Activated naive CD8-positive, alpha-beta T cell treated with anti-CD3 and anti-CD28 coated beads for 36 hours (primary cell): ENCODE measurements at places on chromosomes 6 and 20.
A peak's percentile ranks its signal among the peaks of the same experiment; 100 is the strongest.

DNA sequence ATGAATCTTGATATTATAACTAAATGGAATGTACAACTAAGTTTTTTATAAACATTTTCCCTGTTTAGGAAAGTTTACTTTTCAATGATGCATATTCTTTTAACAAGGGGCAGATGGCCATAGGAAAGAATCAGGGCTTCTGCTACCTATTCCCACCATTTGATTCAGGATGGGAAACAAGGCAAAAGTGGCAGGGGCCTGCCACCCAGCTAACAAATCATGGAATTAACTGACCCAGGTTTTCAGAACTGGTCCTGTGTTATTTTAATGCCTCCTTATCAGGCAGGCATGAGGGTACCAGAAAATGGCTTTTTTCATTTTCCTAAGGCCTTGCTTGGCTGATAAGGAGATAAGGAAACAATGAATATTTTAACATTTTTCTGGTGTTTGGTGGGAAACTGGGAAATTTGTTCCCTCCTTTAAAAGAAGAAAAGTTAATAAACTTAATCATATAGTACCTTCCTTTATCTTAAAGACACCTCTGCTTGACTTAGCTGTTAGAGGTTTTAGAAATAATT, 6.7 kb downstream of the POU3F2 start:
- no peak for DNase-seq

DNA sequence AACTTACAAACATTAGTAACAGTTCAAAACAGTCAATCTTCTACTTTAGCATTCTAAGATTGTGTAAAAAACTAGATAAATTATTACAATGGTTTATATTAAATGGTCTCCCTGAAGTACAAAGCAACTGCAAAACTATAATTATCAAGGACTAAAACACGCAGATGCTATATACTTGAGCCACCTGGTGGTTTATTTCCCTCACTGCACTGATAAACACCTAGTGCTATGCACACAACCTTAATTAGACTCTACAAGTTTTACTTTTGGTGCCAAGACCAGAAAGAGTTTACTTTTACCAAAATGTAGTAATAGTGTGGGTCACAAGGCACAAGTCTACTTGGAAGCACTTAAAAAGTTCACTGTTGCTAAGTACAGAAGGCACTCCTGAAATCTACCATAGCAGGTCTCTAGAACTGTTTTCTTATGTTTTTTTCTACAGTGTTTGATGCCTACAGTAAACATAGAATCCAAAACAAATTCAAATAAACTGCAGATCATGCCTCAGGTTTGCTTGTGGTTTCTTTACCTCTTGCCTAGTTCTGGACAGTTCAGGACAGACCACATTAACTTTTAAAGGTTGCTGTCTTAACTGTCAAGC, 49.2 kb downstream of the GMDS start:
- DNase-seq = no peak

- DNase-seq = no peak
Measured at GRCh38 chr6:133187657-133188453, 53.3 kb upstream of the EYA4 start.

DNA sequence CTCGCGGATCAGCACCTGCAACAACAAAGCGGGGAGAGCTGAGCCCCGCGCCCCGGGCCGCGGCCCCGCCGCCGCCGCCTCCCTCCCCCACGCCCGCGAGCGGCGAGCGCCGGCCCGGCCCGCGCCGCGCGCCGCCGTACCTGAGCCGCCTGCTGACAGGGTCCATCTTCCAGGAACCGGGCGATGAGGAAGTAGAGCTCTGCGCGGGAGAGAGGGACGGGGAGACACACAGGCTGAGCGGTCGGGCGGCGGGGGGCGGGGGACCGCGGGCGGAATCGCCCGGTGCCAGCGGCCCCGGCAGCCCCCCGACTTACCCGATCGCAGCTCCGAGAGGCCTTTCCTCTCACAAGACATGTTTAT, 359 bp downstream of the PHIP start:
- DNase-seq = peak; percentile 50

DNA sequence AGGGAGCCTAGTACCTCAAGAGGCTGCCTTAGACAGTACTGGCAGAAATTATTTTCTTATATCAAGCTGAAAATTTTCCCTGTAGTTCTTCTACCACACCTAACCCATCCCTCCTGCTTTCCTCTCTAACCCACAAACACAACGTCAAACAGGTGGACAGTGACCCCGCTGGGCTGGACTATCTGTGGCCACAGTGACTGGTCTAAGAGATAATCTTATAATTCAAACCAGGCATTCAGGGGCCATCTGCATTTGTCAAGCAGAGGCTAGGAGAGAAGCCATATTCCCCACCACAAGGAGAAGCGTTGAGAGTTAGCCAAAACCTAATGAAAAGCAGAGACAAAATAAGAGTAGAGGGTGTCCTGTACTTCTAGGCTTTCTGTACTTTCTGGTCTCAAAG, 8.2 kb downstream of the HDDC2 start:
- DNase-seq = no peak

DNA sequence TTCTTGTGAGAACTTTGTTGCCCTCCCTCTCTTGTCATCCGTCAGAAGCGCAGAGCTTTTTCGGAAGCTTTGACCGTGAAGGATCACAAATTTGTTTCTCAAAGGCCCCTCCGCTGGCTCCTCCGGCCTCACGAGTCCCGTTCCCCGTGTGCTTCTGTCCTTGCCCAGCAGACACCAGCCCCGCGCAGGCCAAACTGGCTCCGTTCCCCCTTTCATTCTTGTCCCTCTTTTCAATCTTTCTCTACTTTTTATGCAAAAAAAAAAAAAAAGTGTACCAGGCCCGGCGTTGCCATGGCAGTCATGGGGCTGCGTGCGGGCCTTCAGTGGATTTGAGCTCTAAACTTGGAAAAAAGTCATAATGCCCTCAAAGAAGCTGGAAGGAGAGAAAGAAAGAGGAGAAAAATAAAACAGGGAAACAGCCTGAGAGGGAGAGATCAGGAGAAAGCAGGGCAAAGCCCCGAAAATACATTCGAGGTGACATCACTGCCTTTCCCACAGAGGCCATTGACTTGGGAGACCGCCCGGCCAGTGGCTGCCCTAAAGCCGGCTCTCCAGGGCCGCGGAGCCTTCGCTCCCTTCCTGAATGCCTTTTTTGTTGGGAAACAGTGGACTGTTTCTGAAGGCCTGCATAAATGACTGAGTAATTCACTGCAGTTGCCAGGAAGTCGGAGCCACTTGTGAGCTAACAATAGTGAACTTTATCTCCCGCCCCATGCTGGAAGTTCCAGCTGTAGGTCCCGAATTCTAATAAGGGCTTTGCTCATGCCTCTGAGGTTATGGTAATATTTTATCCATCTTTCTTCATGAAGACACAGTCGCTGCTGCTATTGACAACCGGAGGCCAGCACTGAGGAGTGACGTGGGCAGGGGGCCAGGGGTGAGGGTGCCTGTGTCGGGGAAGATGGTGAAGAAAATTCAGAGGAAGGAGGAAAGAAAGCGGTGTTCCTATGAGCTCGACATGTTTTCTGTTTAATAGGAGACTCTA, 670.9 kb downstream of the QKI start:
- no peak for DNase-seq

- no peak for DNase-seq
Measured at GRCh38 chr6:41705311-41705995, 30.0 kb downstream of the TFEB start.

- DNase-seq = no peak
Measured at GRCh38 chr6:132932588-132932987, 118.2 kb downstream of the RPS12 start.

GRCh38 chr6:41027241-41027640, 11.8 kb downstream of the UNC5CL start:
- DNase-seq = no peak

GRCh38 chr20:32456869-32457478, 98.8 kb downstream of the ASXL1 start:
- DNase-seq = peak; percentile 35

- no peak for DNase-seq
Measured at GRCh38 chr6:105896821-105897095, 189.4 kb upstream of the PRDM1 start.

DNA sequence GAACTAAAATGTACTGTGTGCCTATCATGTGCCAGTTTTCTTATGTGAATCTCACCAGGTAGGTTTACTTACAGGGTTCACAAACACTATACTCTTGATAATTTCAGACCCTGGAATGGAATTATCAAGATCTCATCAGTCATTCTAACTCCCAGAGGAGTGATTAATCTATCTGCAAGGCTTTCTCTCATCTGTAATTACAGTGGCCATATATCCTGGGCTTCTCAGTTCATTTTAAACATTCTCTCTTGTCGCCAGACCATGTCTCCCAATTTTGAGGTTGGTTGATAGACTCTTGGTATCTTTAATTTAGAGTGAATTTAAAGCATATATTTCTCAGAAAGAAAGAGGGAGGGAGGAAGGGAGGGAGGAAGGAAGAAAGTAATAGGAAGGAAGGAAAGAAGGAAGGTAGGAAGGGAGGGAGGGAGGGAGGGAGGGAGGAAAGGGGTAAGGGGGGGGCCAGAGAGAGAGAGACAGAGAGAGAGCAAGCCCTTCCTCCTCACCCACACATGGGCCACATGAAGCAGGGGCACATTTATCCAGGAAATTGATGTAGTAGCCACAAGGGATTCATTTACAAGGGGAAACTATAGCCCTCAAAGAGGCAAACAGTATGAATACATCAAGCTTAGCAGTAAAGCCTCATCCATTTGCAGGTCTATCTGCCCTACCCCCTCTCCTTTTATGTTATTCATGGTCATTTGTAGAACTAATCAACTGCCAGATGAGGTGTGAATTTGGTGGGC, 25.8 kb upstream of the NRSN1 start:
- DNase-seq = no peak

- DNase-seq = no peak
Measured at GRCh38 chr6:105051941-105052471, 95.1 kb downstream of the LIN28B start.

GRCh38 chr6:74318738-74319137, 622.7 kb downstream of the CD109 start:
- DNase-seq = no peak

DNA sequence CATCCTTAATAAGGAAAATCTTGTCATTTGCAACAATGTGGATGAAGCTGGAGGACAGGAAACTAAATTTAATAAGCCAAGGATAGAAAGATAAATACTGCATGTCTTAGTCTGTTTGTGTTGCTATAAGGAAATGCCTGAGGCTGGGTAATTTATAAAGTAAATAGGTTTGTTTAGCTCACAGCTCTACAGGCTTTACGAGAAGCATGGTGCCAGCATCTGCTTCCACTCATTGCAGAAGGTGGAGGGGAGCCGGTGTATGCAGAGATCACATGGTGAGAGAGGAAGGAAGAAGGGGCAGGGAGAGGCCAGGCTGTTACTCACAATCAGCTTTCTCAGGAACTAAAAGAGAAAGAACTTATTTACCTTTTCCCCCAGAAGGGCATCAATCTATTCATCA, 118.9 kb upstream of the SMLR1 start:
- no peak for DNase-seq

- no peak for DNase-seq
Measured at GRCh38 chr6:160336200-160336599, 12.0 kb upstream of the SLC22A3 start.

DNA sequence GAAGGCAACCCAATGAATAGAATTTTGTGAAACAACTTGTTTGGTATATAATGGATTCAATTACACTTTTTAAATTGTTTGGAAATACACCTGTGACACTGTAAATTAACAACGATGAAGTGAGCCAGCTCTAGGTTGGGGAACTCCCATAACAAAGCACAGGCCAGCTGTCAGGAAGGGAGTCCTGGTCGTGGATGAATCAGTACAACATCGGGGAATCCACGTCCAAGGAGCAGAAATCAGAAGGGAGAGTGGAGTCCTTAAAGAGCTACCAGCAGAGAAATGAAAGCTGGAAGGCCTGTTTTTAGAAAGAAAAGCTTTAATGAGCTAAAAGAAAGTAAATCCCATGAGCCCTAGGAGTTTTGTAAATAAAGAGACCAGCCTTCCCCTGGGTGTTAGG, 223.1 kb upstream of the SLC35B3 start:
- DNase-seq = no peak

DNA sequence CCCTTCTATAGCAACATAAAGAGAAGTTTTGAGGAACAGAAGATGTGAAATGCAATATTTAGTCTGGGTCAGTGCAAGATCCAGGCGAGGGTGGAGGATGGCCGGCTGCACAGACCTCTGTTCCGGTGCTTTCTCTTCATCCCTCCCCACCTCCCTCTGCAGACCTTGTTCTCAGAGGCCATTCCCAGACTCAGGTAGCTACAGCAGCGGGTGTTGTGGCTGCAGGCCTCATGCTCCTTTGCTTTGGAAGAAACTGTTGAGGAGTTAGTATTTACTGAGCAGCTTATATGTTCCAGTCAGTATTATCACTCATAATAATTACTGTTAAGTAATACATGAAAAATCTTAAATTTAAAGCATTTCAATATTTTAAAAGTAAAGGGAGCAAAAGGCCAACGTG, 1.7 kb downstream of the BTN3A3 start:
- no peak for DNase-seq
